H9 (cell line): ENCODE measurements at places on chromosomes 4 and X. TPM values are rescaled to one million over a fixed set of nuclear protein-coding genes. Genes with fewer than 3 reads are reported as not detected.
A peak's percentile ranks its signal among the peaks of the same experiment; 100 is the strongest.

GRCh38 chr4:121096191-121096590 is 23.9 kb upstream of the NDNF start:
- H3K27me3 ChIP-seq = no peaks in the 10 kb centered on the region
- H3K4me1 ChIP-seq = no peaks in the 10 kb centered on the region
- no peak for DNase-seq
- no peak overlapping the region for H3K27ac ChIP-seq
- no peaks in the 10 kb centered on the region for H3K36me3 ChIP-seq

DNA sequence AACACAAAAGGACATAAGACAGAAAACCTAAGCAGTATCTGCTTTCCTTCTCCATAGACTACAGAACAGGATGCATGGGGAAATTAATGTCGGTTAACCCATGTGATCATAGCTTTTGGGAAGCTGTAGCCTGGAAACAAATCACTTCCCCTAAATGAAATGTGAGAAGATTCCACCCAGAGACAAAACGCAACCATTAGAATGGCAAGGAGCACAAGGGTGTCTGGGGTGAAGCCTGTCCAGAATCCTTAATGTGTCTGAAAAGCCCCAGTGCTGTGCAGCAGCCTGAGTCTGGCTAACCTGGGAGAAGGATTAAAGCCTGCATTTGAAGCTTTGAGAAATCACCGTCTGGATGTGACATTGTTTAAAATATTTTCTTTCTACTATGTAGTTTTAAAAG is 213.3 kb downstream of the ANKRD50 start:
- no peaks in the 10 kb centered on the region for H3K36me3 ChIP-seq
- H3K27me3 ChIP-seq = no peaks in the 10 kb centered on the region
- no peak overlapping the region for H3K4me3 ChIP-seq
- H3K4me1 ChIP-seq = no peaks in the 10 kb centered on the region
- no peak for DNase-seq

Gene C4orf51
- 2.7 and 6.0 TPM in 2 replicates for total RNA-seq

Gene NAP1L3
- total RNA-seq = 89.6 and 91.7 TPM in 2 replicates

Gene MGARP
- total RNA-seq = 4.0 and 4.3 TPM in 2 replicates

Gene SULT1E1
- not detected in 2 replicates for total RNA-seq

GRCh38 chr4:122739174-122739573 is 6.7 kb downstream of the BBS12 start:
- peaks cover 9% of the 10 kb centered on the region; the same call in 1 of the 2 replicates for H3K36me3 ChIP-seq
- H3K27ac ChIP-seq = no peak overlapping the region
- H3K4me3 ChIP-seq = no peak overlapping the region

GRCh38 chr4:52377563-52377962 is 281.5 kb downstream of the USP46 start:
- no peaks in the 10 kb centered on the region for H3K27me3 ChIP-seq
- H3K36me3 ChIP-seq = peaks cover 17% of the 10 kb centered on the region
- H3K4me3 ChIP-seq = no peak overlapping the region
- no peaks in the 10 kb centered on the region; the same call in 1 of the 2 replicates for H3K4me1 ChIP-seq
- peak; percentile 52 for DNase-seq
- H3K27ac ChIP-seq = no peak overlapping the region

DNA sequence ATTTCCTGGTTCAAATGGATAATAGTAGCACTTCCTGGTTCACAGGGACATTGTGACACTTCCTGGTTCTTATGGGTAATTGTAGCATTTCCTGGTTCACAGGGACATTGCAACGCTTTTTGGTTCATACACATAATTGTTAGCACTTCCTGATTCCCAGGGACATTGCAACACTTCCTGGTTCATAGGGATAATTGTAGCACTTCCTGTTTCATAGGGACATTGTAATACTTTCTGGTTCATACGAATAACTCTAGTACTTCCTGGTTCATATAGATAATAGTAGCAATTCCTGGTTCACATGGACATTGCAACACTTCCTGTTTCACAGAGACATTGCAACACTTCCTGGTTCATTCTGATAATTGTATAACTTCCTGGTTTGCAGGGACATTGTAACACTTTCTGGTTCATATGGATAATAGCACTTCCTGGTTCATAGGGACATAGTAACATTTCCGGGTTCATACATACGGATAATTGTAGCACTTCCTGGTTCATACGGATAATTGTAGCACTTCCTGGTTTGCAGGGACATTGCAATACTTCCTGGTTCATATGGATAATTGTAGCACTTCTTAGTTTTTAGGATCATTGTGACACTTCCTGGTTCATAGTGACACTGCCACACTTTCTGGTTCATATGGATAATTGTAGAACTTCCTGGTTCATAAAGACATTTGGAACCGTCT is 61.6 kb upstream of the CD99 start:
- no peaks in the 10 kb centered on the region for H3K4me1 ChIP-seq
- H3K4me3 ChIP-seq = no peak overlapping the region
- no peak overlapping the region for H3K27ac ChIP-seq
- H3K36me3 ChIP-seq = peaks cover 54% of the 10 kb centered on the region
- no peaks in the 10 kb centered on the region for H3K27me3 ChIP-seq
- no peak for DNase-seq

GRCh38 chr4:182717788-182718583 is 199.2 kb downstream of the DCTD start:
- peaks cover 13% of the 10 kb centered on the region for H3K4me1 ChIP-seq
- DNase-seq = no peak
- H3K27me3 ChIP-seq = no peaks in the 10 kb centered on the region
- H3K27ac ChIP-seq = peak overlapping the region; percentile 38
- peaks cover 12% of the 10 kb centered on the region for H3K36me3 ChIP-seq
- H3K4me3 ChIP-seq = no peak overlapping the region

- no peaks in the 10 kb centered on the region for H3K36me3 ChIP-seq
- H3K4me1 ChIP-seq = no peaks in the 10 kb centered on the region; the same call in 1 of the 2 replicates
- no peak overlapping the region for H3K27ac ChIP-seq
- H3K27me3 ChIP-seq = no peaks in the 10 kb centered on the region
Measured at GRCh38 chr4:109657854-109658418, 45.3 kb downstream of the CASP6 start.

Gene TMEM156
- total RNA-seq = not detected in 2 replicates

Gene CCNB3
- 0.35 and 0.39 TPM in 2 replicates for total RNA-seq

DNA sequence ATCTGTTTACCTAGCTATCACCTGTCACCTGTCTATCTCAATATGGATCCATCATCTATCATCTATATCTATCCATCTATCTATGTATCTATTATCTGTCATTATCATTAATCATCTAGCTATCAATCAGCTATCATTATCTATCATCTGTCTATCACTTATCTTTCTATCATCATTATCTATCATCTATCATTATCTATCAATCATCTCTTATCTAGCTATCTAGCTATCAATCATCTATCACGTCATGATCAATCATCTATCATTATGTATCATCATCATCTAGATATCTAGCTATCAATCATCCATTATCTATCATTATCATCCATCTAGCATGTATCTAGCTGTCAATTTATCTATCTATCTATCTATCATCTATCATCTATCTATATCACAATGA is 7.9 kb downstream of the ARSD start:
- no peak overlapping the region for H3K27ac ChIP-seq
- peaks cover 6% of the 10 kb centered on the region for H3K36me3 ChIP-seq
- H3K4me1 ChIP-seq = no peaks in the 10 kb centered on the region
- H3K27me3 ChIP-seq = no peaks in the 10 kb centered on the region
- DNase-seq = no peak

Gene FAM184B
- 0.07 and 0.09 TPM in 2 replicates for total RNA-seq

DNA sequence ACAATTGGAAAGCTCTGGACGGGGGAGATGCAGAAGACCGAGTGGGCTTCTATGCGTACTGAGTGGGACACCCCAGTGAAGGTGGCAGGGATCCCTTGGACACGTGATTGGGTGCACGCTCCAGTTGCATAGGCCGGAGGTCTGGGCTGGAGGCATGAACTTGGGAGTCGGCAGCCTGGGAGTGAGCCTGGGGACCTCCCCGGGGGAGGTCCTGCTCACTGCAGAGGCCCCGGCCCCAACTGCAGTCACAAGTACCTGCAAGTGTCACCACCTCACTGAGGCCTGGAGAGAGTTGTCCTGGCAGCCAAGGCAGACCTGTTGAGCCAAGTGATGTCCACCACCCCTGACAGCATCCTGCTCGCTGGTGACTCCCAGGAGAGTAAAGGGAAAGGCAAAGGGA is 49.3 kb upstream of the HMX1 start:
- H3K27ac ChIP-seq = no peak overlapping the region
- H3K27me3 ChIP-seq = no peaks in the 10 kb centered on the region
- H3K36me3 ChIP-seq = no peaks in the 10 kb centered on the region

DNA sequence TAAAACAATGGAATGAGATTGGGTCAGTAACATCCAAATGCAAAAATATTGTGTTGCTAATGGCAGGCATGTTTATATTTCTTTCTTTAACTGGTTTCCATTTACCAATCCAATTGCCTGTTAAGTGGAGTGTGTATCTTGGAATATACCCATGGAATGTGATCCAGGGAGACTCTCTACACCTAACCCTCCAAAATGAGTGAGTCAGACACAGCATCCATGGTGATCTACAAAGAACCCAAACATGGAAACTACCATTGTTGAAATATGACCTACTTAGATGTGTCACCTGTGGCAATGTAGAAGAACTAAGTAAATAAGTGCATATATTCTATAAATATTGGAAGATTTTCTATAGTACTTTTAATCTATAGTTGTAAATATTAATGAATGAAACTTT is 110.3 kb downstream of the AREG start:
- no peaks in the 10 kb centered on the region for H3K36me3 ChIP-seq
- no peak overlapping the region for H3K4me3 ChIP-seq
- DNase-seq = no peak
- no peak overlapping the region for H3K27ac ChIP-seq

GRCh38 chrX:23483396-23483795 is 148.7 kb downstream of the PTCHD1 start:
- H3K36me3 ChIP-seq = peaks cover 12% of the 10 kb centered on the region
- H3K4me3 ChIP-seq = no peak overlapping the region
- H3K4me1 ChIP-seq = no peaks in the 10 kb centered on the region
- no peaks in the 10 kb centered on the region for H3K27me3 ChIP-seq
- no peak overlapping the region for H3K27ac ChIP-seq

Gene ASB9
- 0.15 TPM in 1 of 2 replicates, not detected in the other for total RNA-seq

GRCh38 chr4:6335040-6335590 is 65.5 kb downstream of the WFS1 start:
- no peaks in the 10 kb centered on the region for H3K36me3 ChIP-seq
- no peaks in the 10 kb centered on the region for H3K27me3 ChIP-seq
- no peak for DNase-seq
- no peaks in the 10 kb centered on the region for H3K4me1 ChIP-seq

- H3K4me1 ChIP-seq = no peaks in the 10 kb centered on the region
- H3K27me3 ChIP-seq = no peaks in the 10 kb centered on the region
- DNase-seq = no peak
- H3K27ac ChIP-seq = no peak overlapping the region
- H3K36me3 ChIP-seq = no peaks in the 10 kb centered on the region
Measured at GRCh38 chr4:172412851-172413580, 599.8 kb downstream of the GALNTL6 start.

Gene PDZD11
- 30.4 and 30.6 TPM in 2 replicates for total RNA-seq

DNA sequence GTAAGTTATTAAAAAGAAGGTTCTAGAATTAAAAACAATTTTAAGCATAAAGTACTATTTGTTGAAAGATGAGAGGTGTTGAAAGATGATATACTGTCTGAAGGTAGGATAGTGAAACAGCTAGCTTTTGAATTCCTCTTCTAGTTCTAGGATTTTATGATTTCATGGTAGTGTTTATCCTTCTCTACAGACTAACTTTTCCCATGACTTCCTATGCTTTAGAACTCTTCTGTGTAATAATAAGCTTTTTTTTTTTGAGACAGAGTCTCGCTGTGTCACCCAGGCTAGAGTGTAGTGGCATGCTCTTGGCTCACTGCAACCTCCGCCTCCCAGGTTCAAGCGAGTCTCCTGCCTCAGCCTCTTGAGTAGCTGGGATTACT is 96.0 kb upstream of the NUDT6 start:
- no peaks in the 10 kb centered on the region for H3K4me1 ChIP-seq
- no peak for DNase-seq
- no peak overlapping the region for H3K4me3 ChIP-seq
- peaks cover 23% of the 10 kb centered on the region for H3K36me3 ChIP-seq
- no peaks in the 10 kb centered on the region for H3K27me3 ChIP-seq

GRCh38 chrX:16771483-16772398 is 14.5 kb upstream of the TXLNG start:
- peak overlapping the region; percentile 38; the same call in 1 of the 2 replicates for H3K4me3 ChIP-seq
- peak; percentile 83 for DNase-seq
- H3K27ac ChIP-seq = peak overlapping the region; percentile 98
- peaks cover 5% of the 10 kb centered on the region; the same call in 1 of the 2 replicates for H3K4me1 ChIP-seq
- no peaks in the 10 kb centered on the region for H3K27me3 ChIP-seq

DNA sequence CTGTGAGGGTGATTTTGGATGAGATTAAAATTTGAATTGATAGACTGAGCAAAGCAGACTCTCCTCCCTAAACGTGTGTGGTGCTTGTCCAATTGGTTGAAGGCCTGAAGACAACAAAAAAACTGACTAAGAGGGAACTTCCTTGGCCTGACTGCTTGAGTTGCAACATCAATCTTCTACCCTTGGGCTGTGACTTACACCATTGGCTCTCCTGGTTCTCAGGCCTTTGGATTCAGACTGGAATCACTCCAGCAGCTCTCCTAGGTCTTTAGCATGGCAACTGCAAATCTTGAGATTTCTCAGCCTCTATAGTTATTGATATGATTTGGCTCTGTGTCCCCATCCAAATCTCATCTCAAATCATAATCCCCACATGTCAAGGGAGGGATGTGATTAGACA is 49.7 kb upstream of the IGFBP7 start:
- H3K36me3 ChIP-seq = peaks cover 21% of the 10 kb centered on the region
- H3K4me3 ChIP-seq = no peak overlapping the region
- H3K27me3 ChIP-seq = no peaks in the 10 kb centered on the region
- no peak for DNase-seq
- H3K4me1 ChIP-seq = no peaks in the 10 kb centered on the region

GRCh38 chr4:17063888-17064287 is 165.4 kb upstream of the LDB2 start:
- H3K27ac ChIP-seq = no peak overlapping the region
- no peak overlapping the region for H3K4me3 ChIP-seq
- no peaks in the 10 kb centered on the region for H3K36me3 ChIP-seq
- no peaks in the 10 kb centered on the region for H3K4me1 ChIP-seq

Gene MAGIX
- total RNA-seq = 1.3 and 1.9 TPM in 2 replicates

DNA sequence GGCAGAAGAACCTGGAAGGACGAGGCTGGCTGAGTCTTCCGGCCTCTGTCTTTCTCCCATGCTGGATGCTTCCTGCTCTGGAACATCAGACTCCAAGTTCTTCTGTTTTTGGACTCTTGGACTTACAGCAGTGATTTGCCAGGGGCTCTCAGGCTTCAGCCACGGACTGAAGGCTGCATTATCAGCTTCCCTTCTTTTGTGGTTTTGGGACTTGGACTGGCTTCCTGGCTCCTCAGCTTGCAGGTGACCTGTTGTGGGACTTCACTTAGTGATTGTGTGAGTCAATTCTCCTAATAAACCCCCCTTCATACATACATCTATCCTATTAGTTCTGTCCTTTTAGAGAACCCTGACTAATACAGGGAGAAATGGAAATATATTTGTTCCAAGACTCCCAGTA is 265.8 kb downstream of the PCDH18 start:
- H3K36me3 ChIP-seq = no peaks in the 10 kb centered on the region
- H3K27ac ChIP-seq = no peak overlapping the region
- no peaks in the 10 kb centered on the region for H3K27me3 ChIP-seq
- no peak overlapping the region for H3K4me3 ChIP-seq
- H3K4me1 ChIP-seq = no peaks in the 10 kb centered on the region

GRCh38 chr4:8267077-8267476 is 2.5 kb upstream of the HTRA3 start:
- no peak overlapping the region for H3K27ac ChIP-seq
- peak; percentile 80 for DNase-seq
- no peaks in the 10 kb centered on the region for H3K4me1 ChIP-seq
- peaks cover 9% of the 10 kb centered on the region; the same call in 1 of the 2 replicates for H3K27me3 ChIP-seq
- no peak overlapping the region for H3K4me3 ChIP-seq

Gene MAGEB10
- total RNA-seq = not detected in 2 replicates

- H3K4me3 ChIP-seq = no peak overlapping the region
- no peaks in the 10 kb centered on the region for H3K4me1 ChIP-seq
- DNase-seq = no peak
- no peaks in the 10 kb centered on the region for H3K36me3 ChIP-seq
Measured at GRCh38 chr4:166252487-166253402, 379.7 kb downstream of the TLL1 start.
